ENCODE measurements at places on chromosomes 12 and 14.

DNA sequence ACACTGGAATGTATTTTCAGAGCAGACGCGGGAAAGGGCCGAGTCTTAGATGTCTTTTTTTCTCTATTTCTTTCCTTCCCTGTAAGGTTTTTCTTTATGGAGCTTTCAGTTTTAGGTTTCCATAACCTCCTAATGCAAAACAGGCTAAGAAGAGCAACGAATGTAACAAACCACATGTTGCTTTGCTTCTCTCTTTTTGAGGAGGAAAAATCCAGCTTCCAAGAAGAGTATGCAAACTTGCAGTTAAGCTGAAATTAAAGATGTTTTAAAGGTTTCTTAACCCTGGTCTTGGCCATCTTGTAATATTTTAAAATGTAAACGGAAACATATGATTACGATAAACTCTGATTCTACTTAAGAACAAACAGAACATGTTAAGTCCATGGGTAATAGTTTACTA lies 86.9 kb downstream of the PRICKLE1 start:
- DNase-seq = no peak

- no peak for DNase-seq
These were observed 136.5 kb downstream of the FBXL14 start for GRCh38 chr12:1457901-1458300.

DNA sequence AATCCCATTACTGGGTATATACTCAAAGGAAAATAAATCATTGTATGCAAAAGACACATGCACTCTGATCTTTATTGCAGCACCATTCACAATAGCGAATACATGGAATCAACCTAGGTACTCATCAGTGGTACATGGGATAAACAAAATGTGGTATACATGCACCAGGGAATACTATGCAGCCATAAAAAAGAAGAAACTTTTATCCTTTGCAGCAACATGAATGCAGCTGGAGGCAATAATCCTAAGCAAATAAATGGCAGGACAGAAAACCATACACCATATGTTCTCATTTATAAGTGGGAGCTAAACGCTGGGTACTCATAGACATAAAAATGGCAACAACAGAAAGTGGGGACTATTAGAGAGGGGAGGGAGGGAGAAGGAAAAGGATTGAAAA lies 15.9 kb downstream of the ERGIC2 start:
- DNase-seq = no peak

DNA sequence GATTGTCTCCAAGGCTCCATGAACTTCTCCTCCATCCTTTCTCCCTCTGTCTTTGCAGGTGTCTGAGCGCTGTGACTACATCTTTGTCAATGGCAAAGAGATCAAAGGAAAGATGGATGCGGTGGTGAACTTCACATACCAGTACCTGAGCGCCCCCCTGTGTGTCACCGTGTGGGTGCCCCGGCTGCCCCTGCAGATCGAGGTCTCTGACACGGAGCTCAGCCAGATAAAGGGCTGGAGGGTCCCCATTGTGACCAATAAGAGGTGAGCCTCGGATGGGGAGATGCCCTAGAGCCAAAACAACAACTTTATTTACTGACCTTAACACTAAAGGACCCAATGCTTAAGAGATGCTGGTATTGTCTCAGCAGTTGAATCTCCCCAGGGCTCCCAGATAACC lies 130.0 kb downstream of the SLC15A4 start:
- no peak for DNase-seq

DNA sequence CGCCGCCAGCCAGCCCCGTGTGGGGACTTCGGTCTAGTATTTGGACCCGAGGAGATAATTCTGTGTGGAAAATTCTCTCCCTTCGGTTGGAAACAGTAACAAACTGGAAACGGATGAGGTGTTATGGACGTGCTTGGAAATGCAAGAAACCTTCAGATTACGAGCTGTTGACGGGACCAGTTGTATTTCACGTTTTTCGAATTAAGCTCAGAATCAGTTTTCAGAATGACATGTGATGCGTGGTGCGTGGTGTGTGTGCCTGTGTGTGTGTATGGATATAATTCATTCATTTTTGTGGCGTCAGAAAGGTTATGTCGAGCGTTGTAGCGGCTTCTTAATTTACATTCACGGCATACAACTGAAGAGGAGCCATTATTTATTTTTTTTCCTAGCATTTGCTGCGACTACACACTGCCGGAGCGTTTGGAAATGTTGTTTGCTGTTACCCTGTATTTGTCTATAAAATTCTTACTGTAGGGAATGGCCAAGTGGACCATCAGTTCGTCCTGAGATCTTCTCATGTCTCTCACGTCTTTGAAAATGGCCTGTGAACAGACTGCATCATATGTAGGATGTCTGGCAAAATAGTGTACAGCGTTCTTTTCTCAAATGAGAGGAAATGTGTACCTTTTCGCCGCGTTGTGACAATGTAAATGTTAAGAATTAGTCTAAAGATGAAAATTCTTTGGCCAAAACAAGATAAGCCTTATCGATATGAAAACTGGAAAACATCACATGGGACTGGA lies 1.3 kb downstream of the TRAF3 start:
- DNase-seq = no peak

DNA sequence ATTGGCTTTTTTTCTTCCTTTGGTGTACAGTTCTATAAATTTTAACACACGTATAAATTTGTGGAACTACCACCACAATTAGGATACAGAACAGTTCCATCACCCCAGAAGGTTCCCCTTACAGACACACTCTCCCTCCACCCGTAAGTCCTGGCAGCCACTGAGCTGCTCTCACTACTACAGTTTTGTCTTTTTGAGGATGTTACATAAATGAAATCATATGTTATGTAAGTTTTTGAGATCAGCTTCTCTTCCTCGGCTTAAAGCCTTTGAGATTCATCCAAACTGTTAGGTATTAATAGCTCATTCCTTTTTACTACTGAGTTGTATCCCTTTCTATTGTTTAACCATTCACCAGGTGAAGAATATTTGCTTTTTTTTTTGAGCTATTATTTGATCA lies 74.3 kb upstream of the SLC24A4 start:
- DNase-seq = no peak

DNA sequence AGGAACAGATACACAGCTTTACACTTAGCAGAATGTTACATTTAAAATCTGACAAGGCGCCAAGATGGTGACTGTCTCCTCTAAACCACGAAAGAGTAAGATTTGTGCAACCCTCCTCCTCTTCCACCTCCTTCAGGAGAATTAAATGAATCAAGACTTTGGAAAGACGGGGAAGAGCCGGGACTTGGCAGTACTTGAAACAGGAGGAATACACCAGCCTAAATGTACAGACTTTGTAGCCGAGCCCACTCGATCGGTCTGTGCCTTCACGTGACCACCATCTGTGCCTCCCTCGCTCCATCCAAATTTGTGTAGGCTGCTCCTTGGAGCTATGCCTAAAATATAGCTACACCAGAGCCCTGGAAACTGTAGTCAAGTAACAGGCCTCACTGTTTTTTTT lies 38.3 kb downstream of the SSPN start:
- DNase-seq = no peak

GRCh38 chr12:127479256-127479655 lies 787.7 kb upstream of the TMEM132C start:
- DNase-seq = no peak

DNA sequence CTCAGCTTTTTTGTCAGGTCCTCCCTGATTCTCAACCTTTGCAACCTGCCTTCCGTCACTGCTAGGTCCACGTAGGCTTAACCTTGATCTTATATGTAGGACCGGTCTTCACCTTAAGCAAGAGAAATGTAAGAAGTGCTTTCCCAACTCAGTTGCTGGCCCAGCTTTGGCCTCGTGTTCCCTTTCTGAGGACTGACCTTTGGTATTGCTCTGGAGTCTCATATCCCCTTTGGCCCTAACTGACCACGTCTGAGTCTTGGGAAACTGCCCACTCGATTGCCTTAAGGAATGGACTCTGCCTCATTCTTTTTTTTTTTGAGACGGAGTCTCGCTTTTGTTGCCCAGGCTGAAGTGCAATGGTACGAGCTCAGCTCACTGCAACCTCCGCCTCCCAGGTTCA lies 8.0 kb downstream of the ACOT6 start:
- DNase-seq = no peak

- no peak for DNase-seq
These were observed 10.9 kb downstream of the EVL start for GRCh38 chr14:100076133-100076532.

DNA sequence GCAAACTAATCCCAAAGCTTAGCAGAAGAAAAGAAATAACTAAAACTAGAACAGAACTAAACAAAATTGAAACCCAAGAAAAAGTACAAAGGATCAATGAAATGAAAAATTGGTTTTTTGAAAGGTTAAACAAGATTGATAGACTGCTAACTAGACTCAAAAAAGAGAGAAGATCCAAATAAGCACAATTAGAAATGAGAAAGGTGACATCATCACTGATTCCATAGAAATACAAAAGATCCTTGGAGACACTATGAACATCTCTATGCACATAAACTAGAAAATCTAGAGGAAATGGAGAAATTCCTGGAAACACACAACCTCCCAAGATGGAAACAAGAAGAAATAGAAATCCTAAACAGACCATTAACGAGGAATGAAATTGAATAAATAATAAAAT lies 47.1 kb upstream of the SLC38A2 start:
- DNase-seq = no peak

DNA sequence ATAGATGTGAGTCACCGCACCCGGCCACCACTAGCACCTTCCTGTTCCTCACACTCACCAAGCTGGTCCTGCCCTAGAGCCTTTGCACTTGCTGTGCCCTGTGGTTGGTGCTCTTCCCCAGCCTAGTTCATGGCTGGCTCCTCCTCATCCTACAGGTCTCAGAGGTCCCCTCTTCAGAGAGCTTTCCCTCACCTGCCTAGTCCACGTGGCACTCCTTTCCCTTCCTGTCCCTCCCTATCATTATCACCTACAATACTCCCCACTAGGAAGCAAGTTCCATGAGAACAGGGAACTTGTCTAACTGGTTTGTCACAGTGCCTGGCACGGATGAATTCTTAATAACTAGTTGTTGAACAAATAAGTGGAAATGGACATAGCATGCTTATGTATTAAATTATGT lies 24.0 kb upstream of the TMED10 start:
- DNase-seq = no peak

- DNase-seq = peak; percentile 47
These were observed 234.0 kb downstream of the SYT1 start for GRCh38 chr12:79098530-79098929.

DNA sequence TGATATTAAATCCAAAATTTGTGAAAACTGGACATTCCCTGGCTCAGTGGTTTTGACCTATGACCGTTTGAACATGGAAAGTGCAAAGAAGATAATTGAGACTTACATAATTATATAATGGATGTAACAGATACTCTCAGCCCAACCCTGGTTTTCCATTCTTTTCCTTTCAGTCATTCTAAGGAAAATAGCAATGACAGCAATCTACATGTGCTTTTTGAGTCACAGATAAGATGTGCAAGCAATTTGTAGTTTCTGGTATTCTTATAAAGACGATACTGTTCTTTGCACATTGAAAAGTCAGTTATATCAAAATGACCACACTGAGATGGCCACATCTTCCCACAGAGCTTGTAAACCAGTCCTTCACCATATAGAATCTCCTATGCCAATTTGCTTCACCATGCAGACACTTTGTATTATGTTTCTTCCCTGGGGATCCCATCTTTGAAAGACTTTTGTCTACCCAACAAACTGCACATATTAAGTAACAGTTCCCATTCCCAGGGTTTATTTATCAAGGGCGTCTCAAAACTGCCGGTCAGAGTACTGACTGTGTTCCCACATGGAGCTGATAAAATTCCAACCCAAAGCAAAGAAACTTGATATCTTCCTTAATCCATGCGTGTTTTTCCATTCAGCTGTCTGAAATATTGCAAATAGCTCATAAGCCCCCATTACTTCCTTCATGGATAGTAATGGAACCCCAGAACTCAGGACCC lies 34.8 kb downstream of the PLXNC1 start:
- no peak for DNase-seq

DNA sequence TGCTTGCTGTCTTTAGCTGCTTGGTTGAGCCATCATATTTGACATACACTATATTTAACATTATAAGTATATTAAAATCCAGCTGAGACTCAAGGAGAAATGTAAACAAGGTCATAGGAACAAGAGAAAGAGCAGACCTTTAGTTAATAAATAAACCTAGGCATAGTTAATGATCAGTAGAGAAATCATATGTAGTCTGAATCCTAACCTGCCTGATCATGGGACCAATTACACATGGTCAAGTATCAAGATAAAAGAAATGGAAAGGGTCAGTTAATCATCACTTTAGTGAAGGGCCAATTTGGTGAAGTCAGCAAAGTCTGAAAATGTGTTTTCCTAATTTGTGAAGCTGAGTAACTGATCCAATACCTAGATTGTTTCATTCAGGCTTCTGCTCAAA lies 7.5 kb downstream of the RNF212B start:
- DNase-seq = no peak

GRCh38 chr12:92079054-92079385 lies 66.6 kb downstream of the BTG1 start:
- DNase-seq = no peak

DNA sequence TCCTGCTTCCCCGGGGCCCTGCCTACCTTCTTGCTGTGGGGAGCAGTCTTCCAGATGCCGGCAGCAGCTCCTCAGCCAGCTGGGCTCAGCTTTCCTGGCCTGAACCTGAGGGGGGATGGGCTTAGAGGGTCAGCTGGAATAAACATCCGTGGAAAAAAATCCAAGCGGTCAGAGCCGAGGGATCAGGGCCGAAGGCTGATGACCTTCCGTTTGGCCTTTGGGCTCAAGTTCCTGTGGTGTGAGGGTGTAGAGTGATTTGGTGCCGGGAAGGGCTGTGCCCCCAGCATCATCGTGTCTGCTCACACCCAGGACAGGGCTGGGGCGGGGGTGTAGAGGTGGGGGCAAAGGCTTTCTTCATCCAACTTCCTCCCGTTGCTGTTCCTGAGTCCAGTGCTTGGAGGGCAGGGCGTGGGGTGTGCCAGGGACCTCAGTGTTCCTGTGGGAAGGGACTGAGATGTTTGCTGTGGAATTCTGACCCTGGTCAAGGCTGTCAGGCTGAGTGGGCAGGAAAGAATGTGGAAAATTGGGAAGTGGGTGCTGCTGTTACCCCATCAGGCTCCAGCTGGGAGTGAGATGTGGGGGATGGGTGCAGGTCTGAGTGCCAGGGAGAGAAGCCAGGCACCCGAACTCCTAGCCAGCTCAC lies 2.6 kb downstream of the SMIM41 start:
- no peak for DNase-seq

DNA sequence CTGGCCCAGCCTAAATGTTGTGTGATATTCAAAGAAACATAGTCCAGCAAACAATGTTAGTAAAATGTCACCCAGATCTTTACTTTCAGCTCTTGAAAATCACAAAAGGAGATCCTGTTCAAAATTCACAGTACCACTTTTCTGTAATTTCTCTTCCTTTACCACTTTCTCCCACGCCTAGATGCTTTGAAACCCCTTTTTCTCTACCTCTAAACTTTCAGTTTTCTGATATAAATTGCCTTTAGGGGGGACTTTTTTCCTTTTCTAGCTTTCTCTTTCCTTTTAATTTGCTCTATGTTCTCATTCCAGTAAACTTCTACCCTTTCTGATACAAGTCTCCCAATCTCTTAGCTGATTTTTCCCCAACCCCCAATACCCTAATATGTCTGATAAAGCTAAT lies 101.8 kb downstream of the LMO3 start:
- DNase-seq = no peak
